EL (cell line): ENCODE measurements at places on chromosomes 2 and 18.
A peak's percentile ranks its signal among the peaks of the same experiment; 100 is the strongest.

DNA sequence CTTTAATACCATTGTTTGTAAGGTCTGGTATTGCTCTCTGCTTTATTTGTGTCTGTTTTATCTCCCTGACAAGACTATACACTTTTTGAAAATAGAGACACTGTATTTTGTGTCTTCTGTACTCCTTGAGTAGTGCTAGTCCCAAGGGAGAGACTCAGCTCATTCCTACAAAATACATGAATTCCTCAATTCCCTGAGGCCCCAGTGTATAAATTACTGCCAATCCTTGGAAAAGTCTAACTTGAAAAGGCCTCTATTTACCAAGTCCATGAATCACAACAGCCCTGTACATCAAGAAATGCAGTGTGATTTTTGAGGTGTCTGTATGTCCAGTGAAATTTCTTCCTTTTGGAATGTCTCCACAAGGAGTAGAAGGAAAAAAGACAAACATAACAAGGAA lies 34.9 kb upstream of the NEDD4L start:
- no peak for DNase-seq

GRCh38 chr2:127275356-127275755 lies 18.6 kb downstream of the ERCC3 start:
- no peak for DNase-seq

DNA sequence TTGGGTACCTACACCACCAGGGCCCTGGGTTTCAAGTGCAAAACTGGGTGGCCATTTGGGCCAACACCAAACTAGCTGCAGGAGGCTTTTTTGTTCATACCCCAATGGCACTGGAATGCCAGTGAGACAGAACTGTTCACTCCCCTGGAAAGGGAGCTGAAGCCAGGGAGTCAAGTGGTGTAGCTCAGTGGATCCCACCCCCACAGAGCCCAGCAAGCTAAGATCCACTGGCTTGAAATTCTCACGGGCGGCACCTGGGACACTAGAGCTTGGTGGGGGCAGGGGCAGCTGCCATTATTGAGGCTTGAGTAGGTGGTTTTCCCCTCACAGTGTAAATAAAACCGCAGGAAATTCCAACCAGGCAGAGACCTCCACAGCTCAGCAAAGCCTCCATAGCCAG lies 46.0 kb upstream of the FAM110C start:
- DNase-seq: no peak

DNA sequence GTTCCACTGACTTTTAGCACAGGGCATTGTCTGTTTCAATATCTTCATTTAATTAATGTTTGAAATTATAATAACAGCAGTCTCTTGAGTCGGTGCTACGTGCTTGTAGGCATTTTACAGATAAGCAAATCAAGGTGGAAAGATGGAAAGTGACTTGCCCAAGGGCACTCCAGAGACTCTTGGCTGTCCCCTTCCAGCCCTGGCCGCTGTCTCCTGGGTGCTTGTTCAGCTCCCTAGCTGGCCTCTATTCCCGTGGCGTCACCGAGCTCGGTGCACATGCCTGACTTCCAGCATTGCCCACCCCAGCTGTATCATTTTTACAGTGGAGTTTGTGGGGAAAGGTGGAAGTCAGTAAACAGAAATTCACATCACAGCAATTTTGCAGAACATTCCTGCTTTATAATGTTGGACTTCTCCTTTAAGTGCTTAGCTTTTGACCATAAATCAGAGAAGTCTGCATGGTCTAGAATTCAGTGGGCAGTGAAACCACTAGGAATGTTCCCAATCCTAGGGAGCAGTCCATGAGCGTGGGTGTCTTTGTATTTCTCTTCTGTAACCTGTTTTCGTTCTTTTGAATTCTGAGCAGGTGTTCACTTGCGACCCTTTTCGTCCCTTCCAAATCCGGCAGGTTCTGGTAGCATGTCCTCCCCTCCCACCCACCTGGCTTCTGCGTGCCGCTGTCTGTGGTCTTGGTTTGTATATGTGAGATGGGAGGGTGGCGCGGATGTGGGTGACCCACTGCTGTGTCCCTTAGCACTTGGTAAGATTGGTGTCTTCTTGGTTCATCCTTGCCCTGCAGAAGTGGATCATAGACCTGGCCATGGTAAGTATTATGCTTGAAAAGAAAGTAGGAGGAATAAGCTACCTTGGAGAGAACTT lies 8.4 kb downstream of the SLC66A3 start:
- no peak for DNase-seq

DNA sequence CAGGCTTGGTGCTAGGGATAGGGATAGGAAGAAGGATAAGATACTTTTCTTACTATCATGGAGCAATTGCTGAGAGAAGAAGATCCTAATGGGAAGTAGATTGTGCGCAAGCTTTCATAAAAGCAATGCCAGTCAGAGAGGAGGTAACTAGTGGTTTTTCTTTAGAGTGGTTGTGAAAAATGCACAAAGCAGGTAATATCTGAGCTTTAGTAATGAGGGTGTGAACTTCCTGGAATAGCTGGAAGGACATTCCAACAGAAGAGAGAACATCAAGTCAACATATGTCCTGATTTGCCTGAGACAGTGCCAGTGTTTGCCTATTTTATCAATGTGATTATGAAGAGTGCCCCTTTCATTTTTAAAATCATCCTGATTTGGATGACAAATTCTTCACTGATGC lies 34.1 kb downstream of the CCBE1 start:
- DNase-seq: no peak

DNA sequence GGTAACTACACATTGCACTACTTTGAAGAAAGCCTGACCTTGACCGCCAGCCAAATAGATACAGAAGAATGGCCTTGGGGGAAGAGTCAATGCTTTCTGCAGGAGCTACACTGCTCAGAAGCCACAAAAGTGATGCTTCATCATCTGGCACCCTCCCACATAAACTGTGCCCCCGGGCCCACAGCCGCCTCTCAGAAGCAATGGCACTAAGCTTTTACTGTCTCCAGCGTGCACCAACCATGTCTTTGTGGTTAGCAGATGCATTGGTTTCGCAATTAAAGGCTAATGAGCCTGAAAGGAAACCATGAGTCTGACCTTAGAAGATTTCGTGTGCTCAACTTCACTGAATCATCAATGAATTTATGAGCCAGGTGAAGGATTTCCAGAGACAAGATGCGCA lies 209.4 kb upstream of the TRIB2 start:
- peak; percentile 98 for DNase-seq

GRCh38 chr2:186780701-186781316 lies 68.2 kb downstream of the ZSWIM2 start:
- DNase-seq: peak; percentile 31

- DNase-seq: no peak
Measured at GRCh38 chr2:4792126-4792525, 900.1 kb upstream of the SOX11 start.

DNA sequence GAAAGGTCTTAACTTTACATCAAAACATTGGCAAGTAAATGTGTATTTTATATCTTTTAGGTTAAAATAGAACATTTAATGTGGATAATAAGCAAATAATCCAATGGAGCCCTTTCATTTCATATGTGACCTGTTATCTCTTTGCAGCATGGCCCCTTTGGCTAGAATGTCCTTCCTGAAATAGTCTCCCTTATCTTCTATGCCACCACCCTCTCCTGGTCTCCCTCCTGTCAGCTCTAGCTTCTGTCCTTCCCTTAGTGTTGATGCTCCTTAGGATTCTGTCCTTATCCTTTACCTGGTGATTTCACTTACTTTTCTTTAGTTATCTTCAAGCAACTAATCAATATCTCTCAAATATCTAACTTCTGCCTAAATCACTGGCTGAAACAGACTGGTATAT lies 87.1 kb upstream of the TFCP2L1 start:
- no peak for DNase-seq

DNA sequence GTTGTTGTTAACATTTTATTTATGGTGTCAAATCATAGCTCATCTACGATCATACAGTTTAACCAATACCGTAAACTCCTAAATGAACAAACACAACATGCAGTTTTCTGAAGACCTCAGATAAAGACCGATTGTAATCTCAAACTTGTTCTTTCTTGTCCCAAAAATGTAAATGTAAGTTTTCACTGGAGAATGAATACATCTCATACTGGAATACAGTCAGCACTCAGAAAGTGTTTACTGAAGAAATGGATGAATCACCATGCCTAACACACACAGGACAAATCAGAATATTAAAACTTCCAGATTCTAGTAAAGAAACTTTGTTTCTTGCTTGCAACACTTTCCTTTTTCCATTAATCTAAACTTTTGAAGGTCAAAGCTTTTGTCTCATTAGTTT lies 380.5 kb downstream of the DLGAP1 start:
- no peak for DNase-seq

DNA sequence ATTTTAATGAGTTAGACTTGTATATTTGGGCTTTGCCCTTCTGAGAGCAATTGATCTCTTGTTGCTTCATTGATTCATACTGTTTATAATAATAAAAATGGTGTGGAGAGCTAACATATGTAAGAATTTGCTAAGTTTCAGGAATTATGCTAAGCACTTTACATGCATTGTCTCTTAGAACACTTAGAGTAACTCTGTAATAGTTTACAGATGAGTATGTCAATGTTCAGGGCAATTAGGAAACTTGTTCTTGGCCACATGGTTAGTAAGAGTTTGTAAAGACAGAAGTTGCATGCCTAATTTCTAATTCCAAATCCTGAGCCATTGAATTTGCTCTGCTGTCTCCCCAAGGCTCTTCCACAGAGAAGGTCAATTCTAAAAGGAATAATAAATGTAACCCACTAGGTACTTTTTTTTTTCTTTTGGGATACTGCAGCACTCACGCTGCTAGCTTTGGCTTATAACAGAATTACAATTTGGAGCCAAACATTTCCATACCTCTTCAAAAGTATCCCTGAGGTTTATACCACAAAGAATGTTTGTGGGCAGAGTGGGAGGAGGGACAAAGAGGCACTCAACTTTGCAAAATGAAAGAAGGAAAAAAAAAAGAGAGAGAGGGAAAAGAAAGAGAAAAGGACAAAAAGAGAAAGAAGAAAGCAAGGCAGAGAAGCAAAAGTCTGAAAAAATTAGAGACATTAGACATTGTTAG lies 232.4 kb downstream of the CALCRL start:
- peak; percentile 6 for DNase-seq

DNA sequence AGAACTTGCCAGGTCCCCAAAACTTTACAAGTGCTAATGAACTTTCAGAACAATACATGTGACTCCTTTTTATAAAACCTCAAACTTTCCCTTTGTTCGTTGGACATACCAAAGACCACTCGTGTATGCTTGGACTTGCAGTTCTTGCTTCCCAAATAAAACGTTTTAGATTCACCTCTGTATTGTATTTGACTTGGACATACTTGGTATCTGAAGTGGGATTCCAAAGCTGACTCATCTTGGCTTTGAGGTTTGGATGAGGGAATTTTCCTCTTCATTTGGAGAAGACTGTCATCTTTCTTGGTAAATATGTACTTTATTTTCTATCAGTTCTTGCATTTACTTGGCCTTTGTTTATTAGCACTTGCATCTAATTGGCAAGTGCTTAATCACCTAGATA lies 8.0 kb upstream of the CYB5A start:
- peak; percentile 51 for DNase-seq

DNA sequence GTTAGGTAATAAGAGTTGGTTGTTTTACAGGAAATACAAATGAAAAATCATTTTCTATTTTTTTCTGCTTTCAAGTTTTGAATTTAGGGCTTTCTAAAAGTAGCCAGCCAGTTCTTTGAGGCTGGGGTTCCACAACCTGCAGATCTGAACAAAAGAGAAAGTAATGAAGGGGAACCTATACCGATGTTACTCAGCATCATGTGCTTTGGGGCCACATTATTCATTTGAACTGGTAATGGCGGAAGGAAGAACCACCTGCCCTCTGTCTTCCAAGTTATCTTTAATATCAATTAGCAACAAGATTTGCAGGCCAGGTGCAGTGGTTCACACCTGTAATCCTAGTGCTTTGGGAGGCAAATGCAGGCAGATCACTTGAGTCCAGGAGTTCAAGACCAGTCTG lies 12.9 kb upstream of the MRO start:
- no peak for DNase-seq

DNA sequence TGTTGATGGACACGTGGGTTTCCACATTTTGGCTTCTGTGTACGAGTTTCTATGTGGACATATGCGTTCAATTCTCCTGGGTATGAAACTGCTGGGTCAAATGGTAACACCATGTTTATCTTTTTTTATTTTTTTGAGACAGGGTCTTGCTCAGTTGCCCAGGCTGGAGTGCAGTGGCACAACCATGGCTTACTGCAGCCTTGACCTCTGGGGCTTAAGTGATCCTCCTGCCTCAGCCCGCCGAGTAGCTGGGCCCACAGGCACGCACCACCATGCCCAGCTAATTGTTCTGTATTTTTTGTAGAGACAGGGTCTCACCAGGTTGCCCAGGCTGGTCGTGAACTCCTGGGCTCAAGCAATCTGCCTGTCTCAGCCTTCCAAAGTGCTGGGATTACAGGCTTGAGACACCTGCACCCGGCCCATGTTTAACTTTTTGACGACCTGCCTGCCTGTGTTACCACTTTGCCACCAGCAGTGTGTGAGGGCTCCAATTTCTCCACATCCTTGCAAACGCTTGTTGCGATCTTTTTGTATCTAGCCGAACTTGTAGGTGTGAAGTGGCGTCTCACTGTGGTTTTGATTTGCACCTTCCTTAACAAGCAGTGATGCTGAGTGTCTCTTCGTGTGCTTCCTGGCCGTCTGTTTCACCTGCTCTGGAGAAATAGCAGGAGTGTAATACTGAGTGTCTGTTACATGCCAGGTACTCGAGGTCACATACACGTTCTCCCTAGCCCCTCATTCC lies 6.9 kb downstream of the HSBP1L1 start:
- no peak for DNase-seq

GRCh38 chr2:85753035-85753524 lies 711 bp upstream of the ATOH8 start:
- no peak for DNase-seq

- DNase-seq: no peak
Measured at GRCh38 chr2:219358170-219359075, 25.9 kb upstream of the RESP18 start.

GRCh38 chr2:197052356-197052755 lies 125.8 kb upstream of the PGAP1 start:
- DNase-seq: no peak

GRCh38 chr2:573805-574392 lies 103.3 kb downstream of the TMEM18 start:
- no peak for DNase-seq

DNA sequence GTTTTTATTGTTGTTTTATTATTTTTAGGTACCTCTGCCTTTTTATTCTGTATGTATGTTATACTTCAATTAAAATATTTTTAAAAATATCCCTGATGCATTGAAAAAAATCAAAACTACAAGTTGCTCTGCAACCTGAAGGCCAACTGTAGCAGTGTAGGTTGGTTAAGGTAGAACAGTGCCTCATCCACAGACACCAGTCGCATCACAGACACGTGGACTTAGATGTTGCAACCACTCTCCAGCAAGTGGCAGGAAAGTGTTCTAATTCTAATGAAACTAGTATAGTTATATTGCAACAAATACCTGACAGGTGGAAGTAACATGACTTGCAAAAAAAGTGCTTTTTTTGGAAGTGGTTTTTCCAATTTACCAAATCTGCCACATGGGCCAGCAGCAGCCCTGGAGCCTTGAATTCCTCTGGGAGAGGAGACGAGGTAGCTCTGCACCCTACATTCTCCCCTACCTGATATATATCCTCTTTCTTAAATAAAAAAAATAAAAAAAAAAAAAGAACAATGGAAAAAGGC lies 28.4 kb upstream of the SLC3A1 start:
- no peak for DNase-seq
